ENCODE measurements at places on chromosomes 3 and 15.

DNA sequence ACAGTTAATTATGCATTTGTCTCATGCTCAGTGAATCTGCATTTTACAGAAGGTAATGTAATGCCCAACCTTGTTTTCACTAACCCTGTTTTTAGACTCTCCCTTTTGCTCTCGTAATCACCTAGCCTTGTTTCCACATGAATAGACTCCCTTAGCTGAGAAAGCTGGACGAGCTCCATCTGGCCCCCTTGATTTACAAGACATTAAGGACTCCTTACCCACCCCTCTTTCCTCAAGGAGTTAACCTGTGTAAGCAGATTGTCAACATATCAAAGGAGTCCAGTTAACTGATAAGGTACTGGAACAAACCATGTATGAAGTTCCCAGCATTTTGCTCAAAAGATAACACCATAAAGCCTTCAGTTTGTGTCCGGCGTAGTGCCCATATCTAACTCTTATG is 99.6 kb downstream of the VPS8 start:
- DNase-seq: no peak

DNA sequence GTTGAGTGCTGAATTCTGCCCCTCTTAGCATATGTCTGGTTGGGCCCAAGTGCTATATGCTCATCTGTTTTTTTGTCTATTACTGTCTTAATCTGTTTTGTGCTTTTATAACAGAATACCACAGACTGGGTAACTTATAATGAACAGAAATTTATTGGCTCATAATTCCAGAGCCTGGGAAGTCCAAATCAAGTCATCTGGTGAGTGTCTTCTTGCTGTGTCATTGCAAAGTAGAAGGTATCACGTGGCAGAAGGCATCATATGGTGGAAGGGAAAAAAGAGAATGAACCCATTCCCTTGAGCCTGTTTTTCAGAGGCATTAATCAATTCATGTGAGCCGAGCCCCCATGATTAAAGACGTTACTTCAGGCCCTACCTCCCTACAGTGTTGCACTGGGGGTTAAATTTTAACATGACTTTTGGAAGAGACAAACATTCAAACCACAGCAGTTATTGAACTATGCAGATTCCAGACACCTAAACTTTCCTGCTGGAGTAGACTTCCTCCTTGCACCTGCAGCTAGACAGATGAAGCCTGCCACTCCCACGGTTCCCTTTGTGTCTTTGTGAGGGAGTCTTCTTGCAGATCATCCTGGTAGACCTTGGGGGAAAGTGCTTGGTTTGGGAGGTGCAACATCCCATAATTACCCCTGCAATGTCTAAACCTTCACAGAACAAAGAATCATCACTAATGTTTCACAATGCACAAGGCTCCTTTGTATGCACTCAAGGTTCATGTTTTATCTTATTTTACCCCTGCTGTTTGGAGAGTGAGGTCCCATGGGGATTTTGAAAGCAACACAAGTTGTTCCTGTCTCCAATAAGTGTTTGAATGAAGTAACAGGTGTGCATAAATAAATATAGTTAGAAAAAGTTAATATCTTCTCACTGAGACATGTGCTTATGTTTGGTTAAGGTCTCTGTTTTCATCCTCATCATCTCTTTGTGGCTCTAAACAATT is 64.7 kb upstream of the XCR1 start:
- DNase-seq: no peak

GRCh38 chr3:10524799-10525301 is 19.5 kb upstream of the ATP2B2 start:
- no peak for DNase-seq

DNA sequence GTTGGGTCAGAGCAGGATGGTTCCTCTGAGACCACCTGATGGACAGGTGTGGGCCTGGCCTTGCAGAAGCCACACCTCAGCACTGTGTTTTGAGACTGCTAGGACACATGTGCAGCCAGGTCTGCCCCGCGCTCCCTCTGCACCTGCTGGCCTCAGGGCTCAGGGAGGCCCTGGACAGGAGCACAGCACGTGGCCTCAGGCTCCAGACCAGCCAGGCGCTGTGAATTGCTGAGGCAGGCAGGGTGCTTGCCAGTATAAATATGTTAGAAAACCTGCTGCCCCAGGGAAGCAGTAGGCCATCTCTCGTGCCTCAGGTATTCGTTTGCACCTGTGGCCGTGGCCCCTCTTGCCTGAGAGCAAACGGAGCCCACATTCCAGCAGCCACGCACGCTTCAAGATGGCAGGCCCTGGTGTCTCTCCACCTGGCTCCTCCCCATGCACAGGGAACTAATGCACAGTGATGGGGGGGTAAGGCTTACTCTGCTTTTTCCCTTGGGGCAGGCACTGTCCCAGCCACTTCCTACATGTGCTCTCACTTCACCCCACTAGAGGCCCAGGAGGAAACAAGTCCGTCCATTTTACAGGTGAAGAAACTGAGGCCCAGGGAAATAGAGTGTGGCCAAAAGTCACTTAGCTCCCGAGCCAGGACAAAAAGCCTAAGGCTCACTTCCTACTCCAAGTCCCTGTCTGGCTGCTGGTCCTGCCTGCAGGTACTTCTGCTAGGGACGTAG is 20.4 kb downstream of the SEC61A1 start:
- DNase-seq: no peak

DNA sequence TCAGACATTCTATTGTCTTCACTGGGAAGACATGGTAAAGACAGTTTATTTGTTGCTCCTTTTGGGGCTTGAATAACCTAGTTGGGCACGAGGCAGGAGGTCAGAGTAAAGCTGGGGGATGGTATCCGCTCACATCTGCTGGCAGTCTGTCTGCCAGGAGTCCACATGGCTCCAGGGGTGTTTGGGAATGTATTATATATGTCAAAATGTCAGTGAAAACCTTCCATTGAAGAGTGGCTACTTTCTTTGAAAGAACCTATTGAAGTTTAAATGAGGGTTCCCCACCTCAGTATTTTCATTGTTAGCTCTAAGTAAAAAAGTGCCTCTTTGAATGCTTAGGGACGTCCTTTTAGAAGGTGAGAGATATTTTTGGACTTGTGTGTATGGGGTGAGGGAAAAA is 68.4 kb downstream of the CLDN11 start:
- no peak for DNase-seq

GRCh38 chr3:183283886-183284285 is 30.8 kb downstream of the B3GNT5 start:
- DNase-seq: no peak

DNA sequence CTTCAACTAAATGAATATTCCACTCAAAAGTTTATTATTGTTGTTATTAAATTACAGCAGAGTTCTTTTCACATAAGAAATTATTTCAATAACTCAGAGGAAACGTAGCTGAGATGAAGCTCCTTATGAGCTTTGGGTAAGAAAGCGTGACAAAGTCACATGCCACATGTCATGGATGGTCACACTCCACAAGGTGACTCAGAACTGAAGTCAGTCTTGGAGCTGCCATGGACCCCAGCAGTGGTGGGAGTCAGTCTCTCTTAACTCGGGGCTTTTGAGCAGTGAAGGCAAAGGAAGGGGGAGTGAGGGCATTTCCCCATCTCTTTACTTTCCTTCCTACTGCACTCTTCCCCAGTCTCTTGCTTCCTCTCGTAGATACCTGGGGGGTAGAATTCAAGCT is 87.5 kb upstream of the FAM3D start:
- no peak for DNase-seq

GRCh38 chr3:12040902-12041301 is 36.7 kb downstream of the SYN2 start:
- no peak for DNase-seq

DNA sequence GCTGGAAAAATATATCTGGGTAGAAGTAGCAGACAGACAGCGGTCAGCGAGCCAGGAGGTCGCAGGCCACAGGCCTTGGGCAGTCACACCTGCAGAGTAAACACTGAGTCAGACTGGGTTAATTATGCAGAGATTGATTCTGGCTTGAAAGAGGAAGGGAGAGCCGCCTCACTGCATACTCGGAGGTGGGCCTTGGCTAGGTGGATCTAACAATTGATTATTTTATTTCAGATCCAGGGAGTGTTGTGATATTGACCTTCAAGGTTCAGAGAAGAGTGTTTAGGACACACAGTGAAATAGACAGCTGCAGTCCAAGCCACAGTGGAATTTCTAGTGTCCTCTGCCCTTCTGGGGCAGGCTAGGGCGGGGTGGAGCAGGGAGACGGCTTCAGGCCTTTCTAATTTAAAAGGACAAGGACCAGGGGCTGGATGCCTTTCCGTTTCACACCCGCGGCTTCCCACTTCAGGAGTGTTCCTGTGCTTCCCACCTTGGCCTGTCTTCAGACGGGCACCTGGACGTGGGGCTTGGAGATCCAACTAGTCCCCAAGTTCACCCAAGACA is 237.3 kb downstream of the XXYLT1 start:
- no peak for DNase-seq

GRCh38 chr15:29134239-29134638 is 135.4 kb downstream of the NSMCE3 start:
- DNase-seq: no peak

DNA sequence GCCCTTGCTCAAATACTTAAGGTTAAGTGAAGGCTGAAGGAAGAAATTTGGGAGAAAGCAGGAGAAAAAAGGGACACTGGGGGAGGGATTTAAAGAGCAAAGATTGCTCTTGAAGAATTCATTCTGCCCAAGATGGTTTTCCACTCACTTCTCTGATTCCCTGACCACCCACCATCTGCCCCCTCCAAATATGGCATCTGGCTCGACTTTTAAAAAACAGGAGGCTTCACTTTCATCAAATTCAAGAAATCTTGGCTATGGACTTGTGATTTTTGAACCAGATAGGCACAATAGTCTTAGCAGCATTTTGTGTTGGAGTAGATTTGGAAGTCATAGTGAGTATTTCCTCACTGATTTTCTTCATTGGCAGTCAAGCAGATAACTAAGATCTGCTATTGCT is 574.4 kb upstream of the SUCLG2 start:
- no peak for DNase-seq

- DNase-seq: no peak
Observed at GRCh38 chr3:52670621-52671521, 14.8 kb downstream of the PBRM1 start.

GRCh38 chr3:102454181-102454580 is 19.4 kb downstream of the ZPLD1 start:
- no peak for DNase-seq

- no peak for DNase-seq
Observed at GRCh38 chr3:2172561-2173171, 74.0 kb downstream of the CNTN4 start.

GRCh38 chr3:192220915-192221314 is 506.4 kb downstream of the FGF12 start:
- no peak for DNase-seq

DNA sequence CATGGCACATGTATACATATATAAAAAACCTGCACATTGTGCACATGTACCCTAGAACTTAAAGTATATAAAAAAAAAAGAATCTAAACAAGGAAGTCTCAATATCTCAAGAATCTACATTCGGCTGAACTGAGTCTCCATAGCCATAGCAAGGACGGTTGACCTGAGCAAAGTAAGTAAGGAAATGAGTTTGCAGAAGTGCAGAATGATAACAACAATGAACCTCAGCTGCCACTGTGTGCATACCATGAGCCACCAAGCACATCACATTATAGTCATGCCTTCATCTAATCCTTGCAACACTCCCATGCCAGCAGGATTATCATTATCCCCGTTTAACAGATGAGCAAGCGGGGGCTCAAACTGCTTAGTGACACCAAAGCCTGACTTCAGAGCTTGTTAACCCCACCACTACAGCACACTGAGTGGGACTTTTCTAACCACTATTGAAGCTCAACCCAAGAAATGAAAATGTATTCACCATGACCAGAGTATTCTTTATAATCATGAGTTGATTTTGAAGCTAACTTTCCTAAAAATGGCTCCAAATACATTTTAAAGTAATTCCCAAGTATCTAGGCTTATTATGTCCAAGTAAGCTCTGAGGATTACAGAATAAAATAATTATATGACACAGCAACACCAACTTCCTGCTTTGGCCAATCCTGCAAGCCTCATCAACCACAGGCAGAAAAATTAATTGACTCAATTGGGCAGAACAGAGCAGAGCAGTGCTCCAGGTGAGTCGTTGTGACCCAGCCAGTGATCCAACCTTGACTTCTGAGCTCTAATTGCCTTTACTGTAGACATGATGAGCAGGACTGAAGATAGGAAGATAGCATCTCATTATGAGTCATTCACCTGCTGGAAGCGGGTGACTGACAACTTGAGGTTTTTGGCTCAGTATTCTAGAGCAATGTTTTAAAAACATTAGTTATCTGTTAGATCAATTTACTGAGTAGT is 47.3 kb upstream of the IL12A start:
- DNase-seq: no peak

- DNase-seq: no peak
Observed at GRCh38 chr3:37127340-37127739, 47.0 kb downstream of the LRRFIP2 start.

GRCh38 chr15:100612539-100612938 is 10.2 kb downstream of the ASB7 start:
- DNase-seq: no peak

- no peak for DNase-seq
Observed at GRCh38 chr15:48395521-48396011, 64.3 kb downstream of the DUT start.

DNA sequence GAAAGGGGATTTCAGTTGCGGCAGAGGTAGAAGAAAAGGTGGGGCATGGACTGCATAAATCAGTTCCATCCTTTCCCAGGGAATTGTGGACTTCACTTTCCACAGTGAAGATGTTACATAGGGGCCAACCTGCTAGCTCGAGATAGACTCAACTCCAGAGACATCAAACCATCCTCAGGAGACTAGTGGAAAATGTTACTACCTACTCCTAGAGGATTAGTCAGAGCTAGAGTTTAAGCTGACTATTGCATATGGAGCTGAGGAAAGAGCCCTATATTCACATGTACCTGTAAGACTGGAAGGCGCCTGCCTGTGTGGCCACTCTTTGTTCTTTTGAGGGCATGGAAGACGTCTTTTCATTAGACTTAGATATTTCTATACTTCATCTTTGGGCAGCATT is 69.2 kb downstream of the KLHL25 start:
- DNase-seq: no peak

DNA sequence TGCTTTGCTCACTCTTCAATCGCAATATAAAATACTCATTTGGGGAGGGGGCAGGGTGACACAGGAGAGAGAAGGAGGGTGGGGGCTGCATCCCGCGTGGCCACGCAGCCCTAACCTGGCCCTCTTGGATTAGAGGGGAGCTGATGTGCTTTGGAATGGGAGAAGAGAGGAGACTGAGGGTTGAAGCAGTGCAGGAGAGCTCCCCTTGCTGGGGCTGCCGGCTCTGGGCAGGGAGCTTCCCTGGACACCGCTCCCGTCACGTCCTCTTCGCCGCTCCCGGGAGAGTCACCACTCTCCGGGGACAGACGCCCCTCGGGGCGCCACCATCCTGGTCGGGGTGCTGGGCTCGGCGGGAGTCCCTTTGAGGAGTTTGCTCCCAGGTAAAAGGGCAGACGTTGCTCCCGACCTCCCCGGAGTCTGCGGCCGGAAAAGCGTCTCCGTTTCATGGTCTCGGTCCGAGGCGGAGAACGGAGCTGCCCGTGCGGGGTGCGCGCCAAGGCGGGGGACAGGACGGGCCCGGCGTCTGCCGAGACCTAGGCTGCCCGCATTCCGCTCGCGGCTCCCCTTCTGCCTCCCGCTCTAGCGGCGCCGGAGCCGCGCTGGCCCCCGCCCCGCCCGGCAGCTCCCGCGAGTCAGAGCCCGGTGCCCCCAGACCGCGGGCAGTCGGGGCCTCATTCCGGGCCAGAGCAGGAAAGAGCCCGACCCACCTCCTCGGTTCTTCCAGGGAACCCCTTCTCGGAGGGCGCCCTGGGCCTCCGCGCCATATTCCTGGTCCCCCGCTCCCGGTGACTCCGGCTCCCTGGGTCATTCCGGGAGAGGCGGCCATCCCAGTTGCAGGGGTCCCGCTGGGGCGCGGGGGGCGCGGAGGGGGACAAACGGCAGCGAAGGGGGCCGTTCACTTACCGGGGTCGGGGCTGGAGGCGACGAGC is 603 bp downstream of the SLC7A14 start:
- no peak for DNase-seq

All from activated gamma-delta T cell treated with anti-CD3 and anti-CD28 coated beads, Interleukin-2, amount 50 U/mL, for 16 hours (primary cell).